Stimulated activated CD8-positive, alpha-beta memory T cell treated with anti-CD3 and anti-CD28 coated beads, Interleukin-15, amount 100 ng/mL, for 48 hours (primary cell): ENCODE measurements at places on chromosomes 7 and 10.

DNA sequence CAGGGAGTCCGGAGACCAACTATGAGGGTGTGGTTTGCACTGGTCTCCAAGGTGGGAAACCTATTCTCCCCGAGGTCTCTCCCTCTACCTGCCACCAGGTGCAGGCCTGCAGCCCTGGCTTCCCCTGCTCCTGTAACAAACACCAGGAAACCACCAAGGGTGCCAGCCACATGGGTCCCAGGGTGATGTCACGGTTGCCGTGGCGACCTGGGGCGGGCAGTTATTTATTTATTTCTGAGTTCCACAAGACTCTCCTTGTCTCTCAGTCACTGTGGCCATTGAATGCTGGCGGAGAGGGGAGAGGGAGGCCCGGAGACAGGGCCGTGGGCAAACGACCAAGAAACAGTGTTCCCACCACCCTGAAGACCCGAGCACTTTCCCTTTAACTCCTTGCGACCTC is 27.0 kb downstream of the MMD2 start:
- DNase-seq: no peak

DNA sequence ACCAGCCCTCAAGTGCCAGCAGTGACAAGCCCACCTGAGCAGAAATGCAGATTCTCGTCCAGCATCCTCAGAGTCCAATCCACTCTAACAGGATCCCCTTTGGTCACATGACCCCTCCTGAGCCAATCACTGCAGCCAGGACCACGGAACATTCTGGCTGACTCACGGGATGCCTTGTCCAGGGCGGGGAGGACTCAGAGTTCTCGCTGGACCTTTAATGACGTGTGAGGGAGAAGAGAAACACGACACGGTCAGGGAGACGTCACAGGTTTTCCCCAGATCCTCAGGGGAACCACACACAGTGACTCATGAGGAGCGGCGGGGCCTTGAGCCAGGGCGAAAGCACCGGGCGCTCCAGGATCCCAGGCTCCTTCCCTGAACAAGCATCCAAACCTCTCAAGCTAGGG is 155.7 kb downstream of the PTPRN2 start:
- DNase-seq: no peak

DNA sequence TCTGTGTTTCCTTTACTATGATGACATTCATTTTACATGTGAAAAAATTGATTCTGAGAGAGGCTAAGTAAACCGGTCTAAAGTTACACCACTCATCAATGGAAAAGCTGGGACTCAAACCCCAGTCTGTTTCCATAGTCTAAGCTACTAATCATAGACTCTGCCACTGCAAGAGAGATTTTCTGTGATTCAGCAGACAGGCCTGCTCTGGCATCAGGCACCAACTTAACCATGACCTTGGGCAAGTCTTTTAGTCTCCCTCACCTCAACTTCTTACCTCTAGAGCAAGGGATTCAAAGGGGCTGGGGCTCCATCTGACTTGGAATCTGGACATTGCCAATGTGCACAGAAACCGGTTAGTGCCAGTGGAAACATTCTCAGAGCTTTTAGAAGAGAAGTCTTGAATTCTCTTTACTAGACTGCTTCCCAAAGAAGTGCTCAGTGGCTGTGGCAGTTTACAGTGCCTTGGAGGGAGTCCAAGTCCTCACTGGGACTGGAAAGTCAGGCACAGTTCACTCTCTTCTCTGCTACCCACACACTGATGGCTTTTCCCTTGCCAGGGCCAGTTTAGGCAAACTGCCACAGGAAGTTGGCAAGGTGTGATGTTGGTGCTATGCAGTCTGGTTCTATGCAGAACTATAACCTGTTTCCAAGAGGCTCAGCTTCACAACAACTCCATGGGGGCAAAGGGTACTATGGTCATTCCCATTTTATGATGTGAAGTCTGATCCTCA is 4.5 kb upstream of the BLNK start:
- DNase-seq: no peak

- no peak for DNase-seq
These were observed 5.6 kb downstream of the BAG3 start for GRCh38 chr10:119656760-119657159.

- no peak for DNase-seq
These were observed 1.4 kb upstream of the UFSP1 start for GRCh38 chr7:100890653-100891567.

- DNase-seq: no peak
These were observed 17.2 kb upstream of the CROT start for GRCh38 chr7:87328281-87328680.

DNA sequence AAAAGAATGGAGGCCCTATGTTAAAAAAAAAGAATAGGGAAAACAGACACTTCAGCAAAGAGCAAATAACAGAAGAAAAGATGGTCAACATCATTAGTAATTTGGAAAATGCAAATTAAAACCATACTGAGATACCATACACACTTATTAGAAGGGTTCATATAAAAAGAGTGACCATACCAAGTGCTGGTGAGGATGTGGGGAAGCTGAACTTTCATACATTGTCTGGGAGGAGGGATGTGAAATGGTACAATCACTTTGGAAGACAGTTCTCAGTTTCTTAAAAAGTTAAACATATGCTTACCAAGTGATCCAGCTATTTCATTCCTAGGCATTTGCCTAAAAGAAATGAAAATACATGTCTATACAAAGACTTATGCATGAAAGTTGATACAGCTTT is 194.4 kb downstream of the CXCL12 start:
- DNase-seq: no peak

GRCh38 chr10:70950037-70950436 is 61.7 kb upstream of the PCBD1 start:
- no peak for DNase-seq

DNA sequence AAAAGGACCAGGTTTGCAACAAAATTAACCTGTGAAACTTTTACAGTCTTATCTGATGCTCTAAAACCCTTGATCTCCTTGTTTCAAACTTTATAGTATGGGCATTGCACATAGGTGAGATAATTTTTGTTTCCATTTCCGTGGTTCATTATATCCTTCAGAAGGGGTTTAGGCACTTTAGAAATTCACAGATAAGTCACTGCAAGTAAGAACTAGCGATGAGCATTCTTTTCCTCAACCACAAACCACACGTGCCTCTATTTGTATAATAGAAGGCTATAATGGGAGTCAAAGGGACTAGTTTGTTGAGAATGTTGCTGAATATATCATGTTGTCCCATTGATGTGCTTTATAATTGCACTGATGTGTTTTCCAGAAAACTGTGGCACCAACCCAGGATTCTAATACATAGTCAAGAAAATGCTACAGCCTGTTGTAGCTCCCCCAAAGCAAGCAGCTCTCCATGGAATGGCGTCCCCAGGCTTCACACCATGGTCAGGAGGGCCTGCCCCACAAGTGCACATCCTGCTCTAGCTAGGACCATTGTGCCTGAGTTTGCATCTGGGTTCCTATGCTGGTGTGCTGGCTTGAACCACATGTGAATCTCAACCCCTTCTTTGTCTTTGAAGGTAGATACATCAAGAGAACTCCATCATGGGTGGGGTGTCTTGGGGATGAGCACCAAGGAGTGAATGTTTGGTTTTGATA is 14.0 kb upstream of the ATXN7L1 start:
- no peak for DNase-seq

DNA sequence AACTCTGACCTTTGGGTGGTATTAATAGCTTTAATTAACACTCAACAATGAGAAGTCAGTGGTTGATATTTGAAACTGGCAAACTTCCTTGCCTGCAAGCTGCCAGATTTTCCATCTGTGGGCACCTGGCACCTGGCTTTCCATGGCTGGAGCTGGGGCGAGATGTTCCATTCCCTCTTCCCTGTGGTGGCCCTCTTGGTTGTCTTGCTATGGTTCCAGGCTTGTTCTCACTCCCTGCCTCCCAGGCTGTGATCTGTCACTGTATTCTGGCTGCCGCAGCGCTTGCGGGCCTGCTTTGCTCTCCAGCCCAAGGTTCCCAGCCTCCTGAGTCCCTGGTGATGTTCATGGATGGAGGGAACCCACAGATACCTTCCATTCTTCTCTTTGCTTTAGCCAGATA is 201.0 kb downstream of the FRMD4A start:
- no peak for DNase-seq
